ENCODE measurements at places on chromosomes 1 and 21.

DNA sequence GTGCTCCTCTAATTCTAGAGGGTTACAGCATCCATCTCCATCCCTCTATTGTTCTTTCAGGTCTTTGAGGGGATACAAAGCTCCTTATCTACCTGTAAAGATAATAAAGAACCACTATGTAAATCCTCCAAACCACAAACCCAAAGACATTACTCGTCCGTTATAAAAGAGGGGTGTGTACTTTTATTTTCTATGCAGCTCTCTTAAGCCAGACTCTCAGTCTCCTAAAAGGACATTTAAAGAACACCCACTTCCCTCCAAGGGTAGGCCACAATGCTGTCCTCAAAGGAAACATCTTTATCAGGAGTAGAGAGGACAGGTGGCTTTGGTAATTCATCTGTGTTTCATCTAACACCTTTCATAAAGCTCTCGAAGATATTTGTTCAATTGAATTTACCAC is 67.9 kb upstream of the DYNLT5 start:
- DNase-seq: no peak

DNA sequence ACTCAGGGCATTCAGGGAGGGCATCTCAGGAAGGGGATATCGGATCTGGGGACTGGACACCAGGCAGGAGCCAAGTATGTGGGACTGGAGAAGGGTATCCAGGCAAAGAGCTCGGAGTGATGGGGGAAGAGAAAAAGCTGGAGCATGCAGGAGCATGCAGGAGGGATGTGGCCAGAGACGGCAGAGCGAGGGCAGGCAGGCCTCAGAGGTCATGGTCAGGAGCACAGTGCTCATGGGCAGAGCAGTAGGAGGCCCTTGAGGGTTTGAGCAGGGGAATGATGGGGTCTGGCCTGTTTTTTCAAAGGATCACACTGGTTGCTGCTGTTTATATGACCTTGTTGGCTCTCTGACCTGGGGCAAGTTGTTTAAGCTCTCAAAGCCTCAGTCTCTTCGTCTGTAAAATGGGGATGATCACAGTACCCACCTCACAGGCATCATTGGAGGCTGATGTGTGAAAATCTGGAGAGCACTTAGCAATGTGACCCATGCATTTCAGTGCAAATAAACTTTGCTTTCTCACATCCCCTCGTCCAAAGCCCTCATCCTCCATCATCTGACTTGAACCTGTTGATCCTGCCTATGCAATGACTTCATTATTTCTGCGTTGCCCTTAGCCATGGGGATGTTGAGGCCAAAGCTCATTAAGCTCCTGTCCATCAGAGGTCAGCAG is 273.1 kb downstream of the MATN1 start:
- no peak for DNase-seq

DNA sequence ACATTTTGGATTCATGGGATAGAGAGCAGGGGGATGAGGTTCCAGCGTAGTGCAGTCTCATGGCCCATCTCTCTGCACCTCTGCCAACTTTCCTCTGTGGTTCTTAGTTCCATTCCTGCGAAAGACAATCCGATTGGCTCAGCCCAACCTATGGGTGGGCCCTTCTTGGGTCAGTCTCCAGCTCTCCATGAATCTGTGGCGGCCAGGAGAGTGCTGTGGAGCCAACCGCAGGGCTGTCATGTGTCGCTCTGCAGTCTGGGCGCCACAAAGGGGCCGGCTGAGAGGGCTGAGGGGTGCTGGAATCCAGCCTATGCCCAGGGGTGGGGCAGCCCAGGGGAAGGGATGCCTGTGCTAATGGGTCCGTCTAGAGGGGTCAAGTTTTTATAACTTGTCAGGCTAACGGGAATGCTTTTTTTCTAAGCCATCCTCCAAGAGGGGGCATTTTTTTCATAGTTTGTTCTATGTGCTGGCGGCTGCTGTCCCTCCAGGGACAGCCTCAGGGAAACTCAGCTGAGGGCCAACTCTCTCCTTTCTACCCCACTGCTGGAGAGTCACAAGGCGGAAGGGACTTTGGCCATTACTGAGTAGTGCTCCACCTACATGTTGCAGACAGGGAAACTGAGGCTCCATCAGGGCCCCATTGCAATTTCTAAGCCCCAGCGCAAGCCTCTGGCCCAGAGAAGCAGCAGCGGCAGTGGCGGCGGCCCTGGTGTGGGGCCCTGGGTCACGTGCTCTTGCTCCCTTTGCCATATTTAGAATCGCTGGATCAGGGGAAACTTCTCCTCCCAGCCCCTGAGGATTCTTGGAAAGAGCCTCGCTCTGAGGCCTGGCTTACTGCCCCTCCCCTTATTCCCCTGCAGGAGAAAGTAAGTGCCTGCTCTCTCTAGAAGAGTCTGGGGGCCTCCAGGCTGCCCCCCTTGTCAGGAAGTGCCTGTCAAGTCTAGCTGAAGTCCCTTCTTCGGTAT is 23.4 kb downstream of the KCNQ4 start:
- no peak for DNase-seq

- no peak for DNase-seq
Observed at GRCh38 chr21:25960402-25960801, 210.2 kb downstream of the APP start.

- no peak for DNase-seq
Observed at GRCh38 chr1:102535829-102536505, 539.2 kb upstream of the OLFM3 start.

DNA sequence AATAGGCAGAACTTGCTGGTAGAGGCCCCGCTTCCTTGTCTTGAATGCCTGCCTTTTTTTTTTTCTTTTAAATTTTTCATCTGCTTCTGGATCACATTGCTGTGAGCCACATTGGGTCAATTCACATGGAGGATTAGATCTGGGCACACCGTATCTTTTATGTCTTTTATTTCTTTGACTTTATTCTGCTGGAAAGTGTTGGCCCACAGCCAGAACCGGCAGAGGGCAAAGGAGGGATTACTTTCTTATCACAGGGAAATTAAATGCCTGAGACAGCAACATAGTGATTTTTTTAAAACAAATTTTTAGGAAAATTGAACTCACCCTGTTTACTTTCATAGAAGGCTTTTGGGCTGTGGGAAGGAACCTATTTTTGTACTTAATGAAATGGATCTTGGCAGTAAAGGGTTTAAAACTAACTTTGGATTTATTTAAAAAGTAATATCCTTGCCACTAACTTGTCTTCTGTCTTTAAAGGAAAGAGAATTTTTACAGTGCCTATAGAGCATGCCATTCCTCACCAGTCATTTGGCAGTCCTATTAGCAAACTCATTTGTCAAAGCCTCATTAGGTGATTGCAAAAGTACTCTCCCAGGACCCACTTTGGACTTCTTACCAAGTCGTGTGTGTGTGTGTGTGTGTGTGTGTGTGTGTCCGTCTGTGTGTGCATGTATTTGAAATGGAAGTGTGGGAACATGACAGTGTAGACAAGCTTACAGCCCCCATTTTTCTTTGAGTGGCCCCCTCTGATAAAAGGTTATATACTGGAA is 68.4 kb downstream of the ST6GALNAC3 start:
- no peak for DNase-seq

DNA sequence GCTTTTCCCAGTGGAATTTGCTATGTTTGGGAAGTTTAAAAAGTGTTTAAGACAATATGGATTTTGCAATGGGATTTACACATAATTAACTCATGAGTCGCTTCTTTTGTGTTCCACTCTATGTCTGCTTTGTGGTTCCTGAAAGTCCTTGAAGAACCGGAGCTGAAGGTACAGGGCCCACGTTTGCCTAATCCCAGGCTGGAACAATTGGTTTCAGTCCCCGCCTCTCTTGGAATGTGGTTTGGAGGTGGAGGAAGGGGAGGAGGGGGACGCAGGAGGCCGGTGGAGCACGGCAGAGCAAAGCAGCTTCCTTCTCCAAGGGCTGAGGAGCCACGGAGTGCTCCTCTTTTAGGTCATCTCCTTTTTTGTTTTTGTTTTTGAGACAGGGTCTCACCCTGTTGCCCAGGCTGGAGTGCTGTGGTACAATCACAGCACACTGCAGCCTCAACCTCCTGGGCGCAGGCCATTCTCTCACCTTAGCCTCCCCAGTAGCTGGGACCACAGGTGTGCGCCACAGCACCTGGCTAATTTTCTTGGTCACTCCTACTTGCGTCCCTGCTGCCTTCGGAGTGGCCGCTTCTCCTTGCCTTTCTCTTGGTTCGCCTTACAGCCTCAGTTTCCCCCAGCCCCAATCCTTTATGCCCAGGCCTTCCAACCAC is 129.5 kb upstream of the ERRFI1 start:
- no peak for DNase-seq

DNA sequence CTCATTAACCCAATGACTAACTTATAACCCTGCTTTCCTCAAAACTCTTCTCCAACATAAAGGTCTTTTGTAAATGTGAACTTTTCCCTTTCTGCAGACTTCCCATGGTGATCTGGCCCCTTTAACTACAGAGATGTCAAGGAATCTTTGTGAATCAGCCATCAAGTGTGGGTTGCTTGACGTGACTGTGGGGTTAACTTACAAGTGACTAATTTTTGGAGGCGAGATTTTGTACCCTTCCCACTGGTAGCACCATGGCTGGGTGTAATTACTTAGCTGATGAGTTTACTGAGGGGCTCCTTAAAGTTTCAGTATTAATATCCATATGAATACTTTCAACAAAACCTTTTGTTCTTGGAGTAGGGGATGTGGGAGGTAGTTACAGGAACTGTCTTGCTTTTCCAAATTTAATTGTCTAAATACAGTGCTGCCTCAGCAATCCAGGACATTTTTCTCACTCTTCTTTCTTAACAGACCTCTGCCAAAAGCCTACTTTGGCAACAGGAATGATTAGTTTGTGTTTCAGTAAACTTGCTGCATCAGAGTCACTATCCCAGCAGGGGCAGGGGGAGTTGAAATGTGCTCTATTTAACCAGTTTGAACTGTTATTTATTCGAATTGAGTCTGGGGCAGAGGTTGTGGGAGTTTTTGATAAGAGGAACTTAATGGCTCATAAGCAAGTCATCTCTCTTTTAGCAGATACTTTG is 217.3 kb upstream of the FGGY start:
- no peak for DNase-seq

DNA sequence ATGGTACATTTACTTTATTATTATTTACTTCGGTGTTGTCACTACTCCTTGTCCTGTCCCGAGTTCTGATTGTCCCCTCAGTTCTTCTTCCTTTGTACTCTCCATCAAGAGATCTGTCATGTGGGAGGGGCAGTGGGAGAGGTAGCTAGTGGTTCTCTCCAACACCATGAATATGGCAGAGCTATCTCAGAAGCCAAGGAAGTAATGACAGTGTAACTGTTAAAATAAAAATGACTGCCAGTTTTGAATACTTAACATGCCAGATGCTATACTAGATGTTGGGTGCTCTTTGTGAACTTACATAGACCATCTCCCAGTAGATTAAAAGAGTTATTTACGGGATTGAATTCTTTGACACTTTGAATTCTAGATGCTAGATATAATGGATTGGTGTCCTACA is 28.6 kb downstream of the IVNS1ABP start:
- no peak for DNase-seq

GRCh38 chr1:27489501-27489972 is 430 bp downstream of the WASF2 start:
- peak; percentile 36 for DNase-seq

DNA sequence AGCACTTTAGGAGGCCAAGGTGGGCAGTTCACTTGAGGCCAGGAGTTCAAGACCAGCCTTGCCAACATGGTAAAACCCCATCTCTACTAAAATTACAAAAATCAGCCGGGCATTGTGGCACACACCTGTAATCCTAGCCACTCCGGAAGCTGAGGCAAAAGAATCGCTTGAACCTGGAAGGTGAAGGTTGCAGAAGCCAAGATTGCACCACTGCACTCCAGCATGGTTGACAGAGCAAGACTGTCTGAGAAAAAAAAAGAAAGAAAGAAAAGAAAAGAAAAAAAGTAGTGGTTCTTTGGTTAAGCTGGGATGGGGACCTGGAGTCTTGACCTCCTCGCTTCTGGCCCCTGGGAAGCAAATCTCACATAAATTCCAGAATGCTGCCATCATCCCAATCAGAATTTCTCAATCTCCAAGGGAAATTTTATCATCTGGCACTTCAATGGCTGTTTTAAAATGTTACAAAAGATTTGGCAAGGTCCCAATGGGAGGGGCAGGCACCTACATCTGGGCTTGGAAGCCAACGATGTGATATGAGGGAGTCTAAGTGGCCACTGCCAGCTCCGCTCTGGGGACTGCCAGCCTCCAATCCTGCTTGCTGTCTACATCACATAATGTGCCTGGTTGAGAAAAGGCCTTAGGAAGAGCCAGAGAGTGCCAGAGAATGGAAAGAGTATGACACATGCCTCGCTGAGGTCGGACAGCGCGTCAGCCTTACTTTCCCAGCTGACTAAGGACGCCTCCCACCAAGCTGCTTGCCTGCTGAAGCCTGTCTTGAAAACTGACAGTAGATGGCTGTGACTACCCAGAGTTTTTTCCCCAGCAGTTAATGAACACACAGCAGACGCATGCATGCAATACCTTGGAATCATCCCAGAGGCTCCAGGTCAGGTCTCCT is 42.1 kb upstream of the SRP9 start:
- no peak for DNase-seq

DNA sequence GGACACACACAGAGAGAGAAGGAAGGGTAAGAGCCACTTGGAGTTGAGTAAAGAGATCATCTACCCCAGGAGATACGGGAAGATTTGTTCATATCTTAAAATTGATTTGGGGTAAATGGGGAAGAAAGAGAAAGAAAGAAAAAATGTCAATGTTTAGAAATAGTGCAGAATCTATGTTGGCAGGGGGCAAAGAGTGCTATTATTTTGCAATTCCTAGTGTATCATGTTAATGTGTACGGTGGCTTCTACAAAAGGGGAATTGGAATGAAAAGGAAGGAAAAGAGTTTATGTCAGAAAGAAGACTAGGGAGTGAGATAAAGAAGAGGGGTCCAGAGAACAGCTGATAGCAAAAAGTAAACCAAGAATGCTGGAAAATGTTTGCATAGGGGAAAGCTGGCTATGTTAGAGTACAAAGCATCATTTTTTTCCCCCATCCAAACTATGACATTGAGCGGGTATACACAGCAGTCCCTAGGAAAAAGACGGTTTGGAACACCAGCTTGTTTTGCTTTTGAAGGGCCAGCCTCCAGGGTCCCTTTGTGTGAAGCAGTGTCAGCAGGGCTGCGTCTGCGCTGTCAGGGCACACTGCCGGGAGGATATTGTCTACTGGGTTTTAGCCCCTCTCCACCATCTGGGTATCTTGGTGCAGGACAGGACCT is 10.8 kb downstream of the LRRC8D start:
- DNase-seq: no peak

DNA sequence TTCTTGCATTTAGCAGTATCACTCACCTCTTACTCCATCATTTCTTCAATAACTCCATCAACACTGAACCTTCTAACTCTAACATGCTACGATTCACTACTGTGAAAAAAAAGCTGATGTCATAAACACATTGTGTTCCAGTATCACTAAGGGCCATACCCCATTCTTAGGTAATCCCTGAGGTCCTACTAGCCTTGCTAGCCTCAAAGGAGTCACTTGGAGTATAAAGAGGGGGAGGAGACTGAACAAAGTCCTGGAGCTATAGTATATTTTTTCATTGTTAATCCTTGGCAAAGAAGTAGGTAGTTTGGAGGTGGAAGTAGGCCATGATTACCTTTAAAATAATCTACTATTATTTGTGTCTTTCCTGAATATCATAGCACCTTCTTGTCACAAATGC is at the start of gene SLC44A5:
TSS of gene SLC44A5 (minus strand) at position 101 of the 400 bp plus-strand sequence. CDS start 69,667 bp downstream, outside the sequence.
- no peak for DNase-seq

- no peak for DNase-seq
Observed at GRCh38 chr21:42381347-42381984, 14.4 kb downstream of the TMPRSS3 start.

Measured in T-helper 2 cell (primary cell).